Activated CD4-positive, alpha-beta T cell treated with anti-CD3 and anti-CD28 coated beads, Interleukin-2, amount 10 ng/mL, durations not matched to agents 24 days and 14 days (primary cell): ENCODE measurements at places on chromosomes 3 and 15.
A peak's percentile ranks its signal among the peaks of the same experiment; 100 is the strongest.

- DNase-seq: no peak
These were observed 11.3 kb upstream of the STRA6 start for GRCh38 chr15:74213858-74214284.

DNA sequence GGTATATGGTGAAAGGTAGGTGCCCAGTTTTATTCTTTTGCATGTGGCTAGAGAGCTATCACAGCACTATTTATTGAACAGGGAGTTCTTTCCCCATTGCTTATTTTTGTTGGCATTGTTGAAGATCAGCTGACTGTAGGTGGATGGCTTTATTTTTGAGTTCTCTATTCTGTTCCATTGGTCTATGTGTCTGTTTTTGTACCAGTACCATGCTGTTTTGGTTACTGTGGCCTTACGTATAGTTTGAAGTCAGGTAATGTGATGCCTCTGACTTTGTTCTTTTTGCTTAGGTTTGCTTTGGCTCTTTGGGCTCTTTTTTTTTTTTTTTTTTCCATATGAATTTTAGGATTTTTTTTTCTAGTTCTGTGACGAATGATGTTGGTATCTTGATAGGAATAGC lies 139.2 kb upstream of the CTNNB1 start:
- DNase-seq: no peak

- DNase-seq: no peak
These were observed 41.3 kb downstream of the COL6A5 start for GRCh38 chr3:130386604-130387263.

DNA sequence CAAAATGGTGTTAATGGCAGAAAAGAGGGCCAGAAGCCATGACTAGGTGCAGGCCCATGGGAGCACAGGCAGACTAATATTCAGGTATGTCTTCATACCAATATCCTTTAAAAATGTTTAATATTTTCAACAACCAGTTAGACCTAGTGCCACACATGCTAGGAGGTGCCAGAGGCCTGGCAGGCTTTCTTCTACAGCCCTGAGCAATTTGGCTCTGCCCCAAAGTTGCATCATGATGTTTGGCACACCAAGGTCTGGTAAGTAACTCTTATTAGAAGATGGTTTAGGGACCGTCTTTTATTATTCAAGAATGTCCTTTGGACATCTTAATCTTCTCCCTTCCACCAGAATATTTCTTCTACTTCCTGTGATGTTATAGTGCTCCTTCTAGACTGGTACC lies 34.8 kb downstream of the MITF start:
- DNase-seq: no peak

- DNase-seq: no peak
These were observed 36.5 kb downstream of the FAM98B start for GRCh38 chr15:38490242-38490922.

DNA sequence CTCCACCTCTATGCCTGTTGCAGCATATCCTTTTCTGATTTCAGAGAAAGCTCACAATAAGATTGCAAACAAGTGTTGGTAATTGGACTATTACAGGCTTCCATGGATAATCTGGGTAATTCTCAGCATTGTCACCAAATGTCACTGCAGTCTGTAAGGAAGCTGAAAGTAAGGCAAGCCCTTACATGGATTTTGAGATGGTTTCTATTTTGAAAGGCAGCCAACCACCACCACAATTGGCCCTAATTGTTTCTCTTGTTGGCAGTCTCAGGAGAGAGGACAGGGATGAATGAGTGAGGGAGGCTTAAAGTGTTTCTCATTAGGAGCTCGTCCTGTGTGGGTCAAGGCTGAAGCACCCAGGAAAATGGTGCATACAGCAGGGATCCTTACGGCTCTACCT lies 879.9 kb downstream of the TUSC7 start:
- DNase-seq: no peak

GRCh38 chr3:100880072-100880471 lies 113.1 kb downstream of the ABI3BP start:
- DNase-seq: no peak

- no peak for DNase-seq
These were observed 46.7 kb upstream of the CBLB start for GRCh38 chr3:105915524-105915923.

- no peak for DNase-seq
These were observed 768 bp downstream of the ANO10 start for GRCh38 chr3:43620831-43621655.

DNA sequence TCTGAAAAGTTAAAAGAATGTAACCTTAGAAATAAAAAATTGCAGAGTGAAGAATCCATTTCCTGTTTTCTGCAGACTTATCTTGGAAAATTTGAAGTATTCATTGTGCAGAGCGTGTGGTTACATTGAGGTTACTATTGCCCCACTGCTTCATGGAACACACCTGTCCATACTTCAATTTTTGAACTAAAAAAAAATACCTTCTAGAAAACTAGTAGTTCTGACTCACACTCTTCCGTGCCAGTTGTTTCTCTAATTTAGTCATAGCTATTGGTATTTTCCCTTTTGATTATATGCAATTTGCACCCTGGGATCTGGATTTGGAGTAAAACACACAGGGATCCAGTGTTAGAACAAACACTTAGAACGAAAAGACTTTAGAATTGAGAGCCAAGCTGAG lies 111.8 kb upstream of the LYSMD4 start:
- no peak for DNase-seq

DNA sequence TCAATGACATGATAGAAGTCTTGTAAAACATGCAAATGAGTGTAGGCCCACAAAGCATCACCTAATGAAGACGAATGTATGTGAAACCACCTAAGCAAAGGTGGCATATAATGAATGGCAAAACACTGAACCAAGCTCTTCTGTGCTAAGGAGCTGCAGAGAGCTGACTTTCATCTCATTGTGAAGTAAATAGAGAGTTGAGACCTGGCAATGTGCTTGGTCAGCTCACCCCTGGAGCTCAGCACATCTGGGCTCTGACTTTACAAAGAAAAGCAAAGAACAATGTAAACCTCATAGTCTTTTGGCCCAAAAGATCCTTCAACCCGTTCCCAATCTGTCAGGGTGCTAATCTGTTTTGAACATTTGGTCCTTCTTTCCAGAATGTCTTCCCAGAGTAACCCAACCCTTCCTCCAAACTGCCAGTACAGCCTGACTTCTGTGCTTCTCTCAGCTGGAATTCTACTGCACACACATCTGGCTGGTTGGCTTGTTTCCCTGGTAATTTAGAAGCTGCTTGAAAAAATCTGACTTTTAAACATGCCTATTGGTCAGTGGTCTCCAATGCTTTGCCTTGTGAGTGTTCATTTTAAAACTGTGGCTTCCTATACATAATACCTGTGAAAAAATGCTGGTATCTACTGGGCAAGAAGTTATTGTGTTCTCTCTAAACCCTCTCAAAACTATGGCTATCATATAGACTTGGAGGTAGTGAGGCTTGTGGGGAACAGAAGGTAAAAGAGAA lies 101.7 kb downstream of the CD200R1L start:
- peak; percentile 45 for DNase-seq
